Activated T-cell treated with anti-CD3 and anti-CD28 coated beads for 1 hour (primary cell): ENCODE measurements at places on chromosomes 4 and X.

- no peak for DNase-seq
Observed at GRCh38 chr4:148076964-148077363, 345.1 kb downstream of the ARHGAP10 start.

- no peak for DNase-seq
Observed at GRCh38 chrX:67723580-67724351, 179.9 kb downstream of the AR start.

- no peak for DNase-seq
Observed at GRCh38 chr4:37452952-37453280, 208.4 kb downstream of the NWD2 start.

GRCh38 chr4:140233791-140234696, 80.1 kb upstream of the MAML3 start:
- DNase-seq = no peak

- no peak for DNase-seq
Observed at GRCh38 chr4:40058121-40058520, 1.5 kb downstream of the N4BP2 start.

GRCh38 chr4:41360214-41360920, 103.6 kb downstream of the UCHL1 start:
- DNase-seq = no peak

GRCh38 chrX:2342281-2342688, 158.5 kb downstream of the DHRSX start:
- no peak for DNase-seq

GRCh38 chr4:97367878-97368277, 775.4 kb downstream of the STPG2 start:
- DNase-seq = no peak

DNA sequence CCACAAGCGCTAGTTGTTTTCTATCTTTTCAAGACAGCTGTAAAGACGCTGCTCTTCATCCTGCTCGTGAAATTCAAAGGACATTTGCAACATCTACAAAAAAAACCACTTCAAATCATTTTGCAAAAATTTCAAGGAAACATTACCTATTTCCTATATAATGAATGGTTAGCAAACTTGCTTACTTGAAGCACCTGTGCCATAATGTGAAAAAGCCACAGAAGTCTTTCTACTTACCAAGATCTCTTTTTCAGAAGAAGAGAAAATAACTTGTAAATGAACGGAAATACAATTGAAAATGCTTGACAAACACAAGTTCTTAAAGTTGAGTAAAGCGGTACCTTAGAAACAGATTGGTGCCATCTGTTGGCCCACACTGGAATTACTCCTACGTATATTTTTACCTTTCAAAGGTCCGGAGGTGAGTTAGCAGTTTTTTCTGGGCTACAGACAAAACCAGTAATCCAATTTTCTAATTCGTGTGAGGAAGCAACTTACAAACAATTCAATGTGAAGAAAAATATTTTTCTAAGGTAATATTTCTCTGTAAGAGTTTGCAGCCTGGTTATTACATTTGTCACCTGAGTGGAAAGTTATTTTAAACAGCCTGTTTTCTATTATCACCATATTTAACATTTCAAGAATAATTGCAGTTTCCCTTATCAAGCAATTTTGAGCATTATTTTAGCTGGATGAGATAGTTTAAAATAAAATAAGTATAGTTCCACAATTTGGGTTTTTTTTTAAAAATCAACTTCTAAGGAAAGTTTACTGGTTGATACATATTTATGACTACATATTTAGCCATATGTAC, at the start of gene TLR6:
Gene TLR6, minus strand, starts transcription at position 294 of the 814 bp plus-strand sequence. CDS start 27,344 bp downstream, outside the sequence.
- peak; percentile 44 for DNase-seq

- no peak for DNase-seq
Observed at GRCh38 chr4:69875576-69875975, 15.6 kb upstream of the SULT1E1 start.

GRCh38 chr4:98967786-98968329, 27.7 kb upstream of the METAP1 start:
- no peak for DNase-seq

GRCh38 chr4:177401658-177402273, 40.5 kb downstream of the AGA start:
- DNase-seq = no peak

DNA sequence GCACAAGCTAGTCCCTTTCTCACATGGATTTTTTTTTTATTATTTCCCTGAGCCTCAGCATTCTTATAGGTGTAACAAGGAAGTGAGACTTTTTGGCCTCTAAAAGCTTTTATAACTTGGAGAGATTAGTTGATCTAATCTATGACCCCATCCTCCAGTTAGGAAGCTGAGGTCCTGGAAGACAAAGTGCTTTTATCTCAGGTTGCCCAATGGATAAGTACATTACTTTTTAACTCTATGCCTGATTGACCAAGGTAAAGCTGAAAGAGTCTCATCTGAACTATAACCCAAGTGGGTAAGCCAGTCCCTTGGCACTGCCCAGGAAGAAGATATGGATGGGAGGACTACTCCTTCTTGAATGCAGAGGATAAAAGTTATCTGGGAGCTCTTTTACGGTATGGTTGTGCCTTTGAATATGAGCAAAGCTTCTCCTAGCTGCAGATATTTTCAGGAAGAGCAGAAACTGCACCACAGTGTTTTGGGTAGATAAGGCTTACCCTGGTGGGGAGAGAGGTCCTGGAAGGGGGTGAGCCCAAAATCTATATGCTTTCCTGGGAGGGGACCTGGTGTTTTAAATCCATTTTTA, 40.2 kb downstream of the VSIG4 start:
- no peak for DNase-seq

GRCh38 chr4:105807496-105807895, 87.8 kb upstream of the NPNT start:
- no peak for DNase-seq

- no peak for DNase-seq
Observed at GRCh38 chr4:56739066-56739777, 58.1 kb upstream of the HOPX start.

- no peak for DNase-seq
Observed at GRCh38 chrX:131977619-131978018, 45.5 kb upstream of the STK26 start.

- DNase-seq = no peak
Observed at GRCh38 chrX:30812326-30812725, 76.7 kb downstream of the TAB3 start.

GRCh38 chr4:7462509-7462971, 27.8 kb upstream of the PSAPL1 start:
- DNase-seq = no peak

DNA sequence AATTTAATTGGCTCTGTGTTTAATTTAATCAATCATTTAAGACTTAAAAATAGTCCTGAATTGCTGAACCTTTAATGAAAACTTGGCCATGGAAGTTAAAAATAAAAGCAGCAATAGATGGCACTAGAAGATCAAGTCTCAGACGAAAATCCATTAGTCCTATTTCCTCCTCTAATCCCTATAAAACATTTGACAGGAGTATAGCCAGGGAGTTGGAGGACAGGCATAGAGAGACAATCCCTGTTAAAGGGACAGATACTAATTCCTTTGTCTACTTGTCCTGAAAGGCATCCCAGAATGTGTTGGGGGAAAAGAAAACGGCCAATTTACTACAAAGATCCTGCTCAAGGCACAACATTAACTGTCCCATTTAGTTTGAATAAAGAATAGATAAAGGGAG, 276.3 kb upstream of the TACR3 start:
- no peak for DNase-seq

DNA sequence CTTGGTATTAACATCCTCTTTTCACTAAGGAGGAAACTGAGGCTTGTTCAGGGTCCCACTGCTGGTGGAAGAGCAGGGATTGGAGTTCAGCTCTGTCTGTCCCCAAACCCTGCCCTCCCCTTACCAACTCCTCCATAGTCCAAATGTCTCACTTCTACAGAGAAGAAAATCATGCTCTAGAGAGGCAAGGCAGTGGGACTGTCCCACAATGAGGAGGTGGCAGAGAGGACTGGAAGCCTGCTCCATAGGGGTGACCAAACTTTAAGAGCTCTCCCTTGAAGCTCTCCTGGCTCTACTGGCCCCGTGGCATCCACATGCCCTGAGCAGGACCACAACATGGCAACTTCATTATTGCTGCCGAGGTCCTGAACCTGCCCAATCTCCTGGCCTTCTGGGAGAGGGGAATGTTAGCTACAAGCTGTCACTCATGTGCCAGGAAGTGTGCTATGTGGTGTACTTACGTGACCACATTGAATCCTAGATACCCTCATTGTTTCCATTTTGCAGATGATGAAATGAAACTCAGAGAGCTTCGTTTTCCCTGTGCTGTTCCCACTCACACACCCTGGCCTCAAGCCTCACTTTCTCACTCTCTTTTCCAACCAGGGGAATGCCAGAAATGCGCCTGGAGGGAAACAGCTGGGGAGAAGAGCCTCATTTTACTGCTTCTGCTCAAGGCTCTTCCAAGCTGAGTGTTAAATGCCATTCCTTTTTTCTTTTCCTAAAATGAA, 71.5 kb downstream of the ANAPC4 start:
- no peak for DNase-seq

GRCh38 chr4:36638273-36638811, 356.9 kb downstream of the DTHD1 start:
- DNase-seq = no peak

- DNase-seq = no peak
Observed at GRCh38 chr4:34309383-34309906, 1934.9 kb downstream of the ARAP2 start.

DNA sequence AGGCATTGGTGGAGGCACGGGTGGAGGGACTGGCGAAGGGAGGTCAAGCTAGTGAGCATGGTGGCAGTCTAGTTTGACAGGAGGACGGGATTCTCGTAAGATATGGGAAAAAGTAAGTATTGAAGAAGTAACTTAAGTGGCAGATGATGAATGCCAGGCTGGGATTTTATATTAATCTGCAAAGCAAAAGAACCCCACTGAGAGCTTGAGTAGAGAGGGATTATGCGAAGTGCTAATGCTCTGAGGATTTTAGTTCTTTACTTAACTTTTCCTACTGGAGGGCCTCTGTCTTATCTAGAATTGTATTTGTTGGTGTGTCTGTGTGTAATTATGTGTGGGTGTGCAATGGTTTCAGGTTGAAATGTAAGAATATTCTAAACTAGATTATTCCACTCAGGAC, 327.9 kb downstream of the FAT4 start:
- no peak for DNase-seq

DNA sequence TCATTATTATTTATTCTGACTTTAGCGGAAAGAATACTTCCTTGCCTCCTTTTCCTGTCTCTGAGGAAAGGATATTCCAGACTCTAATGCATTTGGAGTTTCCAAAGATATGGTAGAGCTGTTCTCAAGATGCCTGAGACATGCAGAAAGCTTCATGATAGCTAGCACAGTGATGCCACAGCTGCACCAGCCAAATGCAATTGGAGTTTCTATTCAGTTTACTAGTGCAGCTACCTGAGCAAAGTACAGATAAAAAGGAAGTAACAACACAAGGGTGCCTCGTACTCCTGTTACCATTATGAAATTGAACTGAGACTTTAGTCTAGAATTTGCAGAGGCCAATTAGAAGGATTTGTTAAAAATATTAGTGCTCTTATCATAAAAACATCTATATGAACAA, 57.5 kb upstream of the PARM1 start:
- no peak for DNase-seq

- DNase-seq = no peak
Observed at GRCh38 chr4:76723373-76723772, 174.6 kb downstream of the SOWAHB start.

GRCh38 chrX:70444326-70444945, at the start of gene DLG3:
TSS of gene DLG3 (plus strand) at chrX:70444835. CDS start at chrX:70445202, 367 bp downstream.
- no peak for DNase-seq

GRCh38 chr4:149173241-149174013, 642.2 kb downstream of the IQCM start:
- no peak for DNase-seq

GRCh38 chr4:100889401-100889800, 371.6 kb upstream of the EMCN start:
- DNase-seq = no peak

GRCh38 chrX:19256986-19257385, 86.7 kb upstream of the PDHA1 start:
- DNase-seq = no peak

DNA sequence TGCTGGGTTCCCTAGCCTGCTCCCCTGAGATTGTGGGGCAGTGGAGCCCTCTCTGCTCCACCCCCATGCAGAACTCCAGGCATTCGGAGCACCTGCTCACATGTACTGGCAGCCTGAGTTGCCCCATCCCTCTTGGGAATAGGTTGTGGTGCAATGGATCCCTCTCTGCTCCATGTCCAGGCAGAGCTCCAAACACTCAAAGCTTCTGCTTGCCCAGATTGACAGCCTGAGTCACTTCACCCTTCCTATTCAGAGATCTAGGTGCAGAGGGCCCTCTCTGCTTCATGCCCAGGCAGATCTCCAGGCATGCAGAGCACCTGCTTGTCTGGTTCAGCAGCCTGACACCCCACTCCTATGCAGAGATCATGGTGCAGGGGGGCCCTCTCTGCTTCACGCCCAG, 18.6 kb upstream of the TEX13B start:
- no peak for DNase-seq

- DNase-seq = no peak
Observed at GRCh38 chr4:78989697-78990270, 50.5 kb upstream of the PAQR3 start.

DNA sequence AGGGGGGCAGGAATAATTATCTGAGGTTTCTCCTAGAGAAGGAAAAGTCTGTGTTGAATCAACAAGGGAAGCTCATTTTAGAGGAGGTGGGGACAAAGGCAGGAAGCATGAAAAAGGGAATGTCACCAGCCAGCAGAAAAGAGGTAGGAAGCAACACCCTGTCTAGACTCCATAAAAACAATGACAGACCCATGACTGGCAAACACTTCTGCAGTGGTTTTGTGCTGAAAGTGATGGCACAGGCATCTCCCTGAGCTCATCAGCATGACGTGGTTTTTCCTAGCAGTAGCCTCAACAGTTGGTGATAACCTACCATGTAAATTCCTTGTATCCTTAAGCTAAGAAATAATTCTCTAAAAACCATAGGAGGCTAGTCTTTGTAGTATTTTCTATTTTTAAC, 110.7 kb upstream of the GALNT7 start:
- no peak for DNase-seq

GRCh38 chrX:110399497-110399896, 40.8 kb downstream of the RTL9 start:
- DNase-seq = no peak

GRCh38 chrX:5644776-5645175, 583.9 kb downstream of the NLGN4X start:
- DNase-seq = no peak

- DNase-seq = no peak
Observed at GRCh38 chr4:125244848-125245450, 69.8 kb upstream of the FAT4 start.

DNA sequence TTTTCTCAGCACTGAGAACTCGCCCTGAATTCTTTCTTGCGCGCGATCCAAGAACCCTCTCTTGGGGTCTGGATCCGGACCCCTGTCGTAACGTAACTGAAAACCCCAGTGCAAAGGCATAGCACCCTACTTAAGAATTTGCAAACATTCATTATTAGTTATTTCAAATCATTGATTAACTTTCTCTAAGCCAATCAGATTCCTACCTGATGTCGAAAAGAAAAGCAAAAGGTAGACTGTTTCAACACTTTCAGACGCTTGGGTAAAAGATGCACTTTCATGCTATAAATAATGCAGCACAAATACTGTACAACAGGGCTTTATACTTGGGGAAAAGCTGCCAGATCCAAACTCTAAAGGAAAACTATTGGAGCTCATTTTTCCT, 817 bp upstream of the WDR19 start:
- DNase-seq = no peak

GRCh38 chr4:3244747-3245146, 4.2 kb upstream of the MSANTD1 start:
- no peak for DNase-seq

- no peak for DNase-seq
Observed at GRCh38 chrX:135629342-135629741, 84.1 kb upstream of the CT45A1 start.
